ENCODE measurements at places on chromosomes 16 and 17. TPM values are rescaled to one million over a fixed set of nuclear protein-coding genes. Genes with fewer than 3 reads are reported as not detected.

DNA sequence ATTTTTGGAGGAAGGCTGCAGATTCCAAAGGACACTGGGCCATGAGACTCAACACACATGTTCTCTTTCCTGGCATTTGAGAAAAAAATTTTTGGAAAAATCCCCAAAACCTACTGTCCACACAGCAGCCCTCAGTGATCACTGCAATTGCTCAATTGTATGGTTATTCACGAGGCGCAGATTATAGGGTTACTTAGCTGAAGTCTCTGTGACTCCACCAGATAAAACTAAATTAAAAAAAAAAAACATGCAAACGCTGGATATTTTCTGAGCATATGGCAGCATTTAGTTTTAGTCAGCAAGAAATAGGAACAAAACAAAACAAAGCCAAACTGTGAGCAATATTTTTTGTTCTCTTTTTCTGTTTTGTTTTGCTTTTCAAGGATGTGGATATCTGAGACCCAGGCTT, 83.8 kb upstream of the FAM20A start:
- DNase-seq, result no peak

PRSS36 gene
- total RNA-seq, result not detected

C16orf82 gene
- total RNA-seq, result not detected

DNA sequence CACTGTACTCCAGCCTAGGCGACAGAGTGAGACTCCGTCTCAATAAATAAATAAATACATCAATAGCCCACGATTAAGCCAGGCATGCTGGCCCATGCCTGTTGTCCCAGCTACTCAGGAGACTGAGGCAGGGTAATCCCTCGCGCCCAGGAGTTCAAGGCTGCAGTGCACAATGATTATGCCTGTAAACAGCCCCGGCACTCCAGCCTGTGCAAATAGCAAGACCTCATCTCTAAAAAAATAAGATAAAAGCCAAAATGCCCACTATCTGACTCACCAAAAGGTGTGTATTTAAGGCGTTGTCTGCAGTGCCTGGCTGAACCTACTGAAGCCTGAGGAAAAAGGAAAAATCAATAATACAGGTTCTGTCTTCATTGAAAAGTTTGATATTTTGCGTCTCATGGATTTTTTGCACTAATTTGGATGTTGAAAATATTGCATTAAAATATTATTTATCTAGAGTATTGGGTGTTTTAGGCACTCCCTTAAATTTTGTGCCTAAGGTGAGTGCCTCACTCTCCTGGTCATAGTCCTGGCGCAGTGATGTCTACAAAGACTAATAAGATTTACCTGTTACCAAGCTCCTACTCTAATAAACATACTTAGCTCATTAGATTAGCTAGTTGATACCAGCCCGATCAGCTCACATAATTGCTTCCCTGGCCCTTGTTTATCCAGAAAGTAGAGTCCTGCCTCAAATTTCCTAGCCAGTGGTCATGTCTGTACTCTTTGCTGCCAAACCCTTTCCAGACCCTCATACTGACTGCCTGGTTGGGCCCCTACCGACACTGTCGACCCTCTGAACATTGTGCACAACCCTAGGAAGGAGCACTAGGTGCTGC, 24.7 kb upstream of the TOB1 start:
- no peak for DNase-seq

NPIPB9 gene
- total RNA-seq, result 1.6 TPM

DNA sequence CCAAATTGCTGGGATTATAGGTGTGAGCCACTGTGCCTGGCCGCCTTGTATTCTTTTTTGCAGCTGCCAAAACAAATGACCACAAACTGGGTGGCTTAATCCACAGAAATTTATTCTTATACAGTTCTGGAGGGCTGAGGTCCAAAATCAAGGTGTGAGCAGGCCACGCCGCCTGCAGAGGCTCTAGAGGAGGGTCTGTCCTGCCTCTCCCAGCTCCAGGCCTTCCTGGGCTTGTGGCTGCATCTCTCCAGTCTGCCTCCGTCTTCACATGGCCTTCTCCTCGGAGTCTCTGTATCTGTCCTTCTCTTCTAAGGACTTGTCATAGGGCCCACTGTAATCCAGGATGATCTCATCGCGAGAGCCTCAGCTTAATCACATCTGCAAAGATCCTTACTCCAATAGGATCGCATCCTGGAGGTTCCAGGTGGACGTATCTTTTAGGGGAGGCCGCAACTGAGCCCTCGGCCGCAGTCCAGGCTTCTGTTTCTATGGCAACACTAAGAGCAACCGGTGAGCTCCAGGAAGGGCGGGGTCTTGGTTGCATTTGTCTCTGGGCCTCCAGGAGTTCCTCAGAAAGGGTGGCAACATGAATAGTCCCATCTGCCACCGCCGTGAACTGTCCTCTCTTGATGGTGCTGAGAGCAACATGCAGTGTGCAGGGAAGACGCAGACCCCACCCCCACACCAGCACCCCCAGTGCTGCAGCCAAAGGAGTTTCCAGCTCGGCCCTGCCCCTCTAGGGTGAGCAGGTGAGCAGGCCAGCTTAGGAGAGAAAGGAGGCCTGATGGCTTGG, 29.5 kb upstream of the CREBBP start:
- DNase-seq, result no peak

MYH10 gene
- 2.6 TPM for total RNA-seq

TMEM238L gene
- total RNA-seq, result not detected

DNA sequence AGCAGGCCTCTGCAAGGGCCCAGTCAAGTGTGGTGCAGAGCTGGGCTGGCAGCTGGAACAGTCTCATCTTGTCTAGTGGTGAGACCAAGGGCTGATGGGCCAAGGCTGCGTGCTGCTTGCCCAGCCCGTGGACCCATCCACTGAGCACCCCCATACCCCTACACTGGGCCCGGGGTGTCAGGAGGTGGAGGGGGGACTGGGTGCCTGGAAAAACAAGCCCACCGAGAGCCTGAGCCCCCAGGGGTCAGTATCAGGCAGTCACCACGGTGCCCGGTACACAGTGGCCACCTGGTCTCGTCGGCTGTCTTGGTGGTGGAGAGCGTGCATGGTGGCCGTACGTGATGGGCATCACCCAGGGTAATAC, 238.3 kb downstream of the SEC14L1 start:
- no peak for DNase-seq

GRCh38 chr17:53150101-53150698, 672.5 kb upstream of the KIF2B start:
- no peak for DNase-seq

DNA sequence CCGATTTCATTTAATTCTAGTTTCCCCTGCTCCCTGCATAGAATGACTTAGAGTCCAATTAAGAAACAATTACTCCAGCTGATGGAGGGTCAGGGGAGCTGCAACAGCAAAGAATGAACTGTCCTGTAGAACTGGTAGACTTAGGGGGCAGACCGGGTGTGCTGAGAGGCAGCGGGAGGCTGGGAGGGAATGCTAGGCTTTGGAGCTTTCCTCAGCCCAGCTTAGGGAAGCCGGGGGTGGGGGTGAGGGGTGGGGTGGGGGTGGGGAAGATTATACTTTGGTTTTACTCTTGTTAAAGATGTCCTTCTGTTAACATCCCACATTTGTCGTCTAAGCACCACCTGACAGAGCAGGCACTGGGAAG, 458.6 kb upstream of the ASIC2 start:
- no peak for DNase-seq

DNA sequence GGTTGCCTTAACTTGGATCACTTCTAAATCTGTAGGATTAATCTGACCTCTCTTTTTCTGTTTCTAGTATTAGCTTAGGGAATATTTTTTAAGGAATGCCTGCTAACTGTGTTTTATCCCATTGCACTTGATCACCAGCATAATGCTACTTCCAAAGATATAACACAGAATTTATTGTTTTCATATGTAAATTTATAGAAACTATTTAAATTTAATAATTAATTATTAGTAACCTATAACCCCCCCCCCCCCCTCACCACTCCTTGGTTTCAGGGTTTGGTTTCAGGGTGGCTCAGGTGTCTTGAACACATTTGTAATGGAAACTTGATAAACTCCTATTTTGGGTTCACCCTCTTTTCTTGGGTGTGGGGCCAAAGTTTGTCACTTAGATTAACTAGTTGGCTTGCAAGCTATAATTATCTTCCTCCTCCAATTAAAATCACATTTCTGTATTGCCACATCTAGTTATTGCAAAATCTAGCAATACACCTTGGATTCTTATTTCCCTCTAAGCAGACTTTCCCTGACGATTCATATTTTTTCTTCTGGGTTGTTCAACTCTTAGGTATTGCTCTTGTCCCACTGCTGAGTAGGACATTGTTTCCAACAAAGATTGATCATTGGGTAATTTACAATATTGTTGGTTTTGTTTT, 18.3 kb downstream of the KRT12 start:
- no peak for DNase-seq

DNA sequence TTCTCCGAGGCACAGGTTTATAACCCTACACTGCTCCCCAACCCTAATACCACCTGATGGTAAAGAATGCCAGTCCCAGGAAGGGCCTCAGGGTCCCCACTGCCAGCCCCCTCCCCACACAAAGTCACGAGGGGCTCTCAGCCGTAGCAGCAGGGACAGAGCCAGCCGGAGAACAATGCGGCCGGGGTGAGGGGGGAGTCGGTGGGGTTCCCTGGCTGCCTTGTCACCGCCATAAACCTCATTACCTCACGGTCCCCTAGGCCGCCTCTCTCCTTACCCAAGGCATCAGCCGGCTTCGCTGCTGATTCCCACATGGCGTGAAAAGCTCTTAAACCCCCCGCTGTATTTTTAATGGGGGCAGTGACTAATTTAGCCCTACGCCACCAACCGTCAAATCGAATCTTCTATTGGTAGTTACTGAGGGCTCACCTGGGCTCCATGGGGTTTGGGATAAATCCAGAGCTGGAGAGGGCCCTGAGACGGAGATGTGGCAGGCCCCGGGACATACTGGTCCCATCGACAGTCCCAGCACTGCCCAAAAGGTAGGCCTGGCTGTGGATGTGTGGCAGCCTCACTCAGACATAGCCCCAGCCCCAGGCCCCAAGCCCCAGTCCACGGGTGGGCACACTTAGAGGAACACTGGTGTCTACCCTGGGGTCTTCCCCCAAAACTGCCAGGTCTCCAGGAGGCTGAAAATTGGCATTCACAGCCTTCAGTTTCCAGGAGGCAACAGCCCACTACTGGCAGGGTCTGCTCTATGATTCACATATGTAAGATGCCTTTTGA, 115.3 kb downstream of the C16orf78 start:
- DNase-seq, result no peak

GRCh38 chr17:50269477-50270434, 4.5 kb upstream of the TMEM92 start:
- peak; percentile 19 for DNase-seq

GRCh38 chr17:27539152-27539551, 82.9 kb downstream of the KSR1 start:
- DNase-seq, result no peak

GLTPD2 gene
- total RNA-seq, result not detected

CCL16 gene
- total RNA-seq, result not detected

DNA sequence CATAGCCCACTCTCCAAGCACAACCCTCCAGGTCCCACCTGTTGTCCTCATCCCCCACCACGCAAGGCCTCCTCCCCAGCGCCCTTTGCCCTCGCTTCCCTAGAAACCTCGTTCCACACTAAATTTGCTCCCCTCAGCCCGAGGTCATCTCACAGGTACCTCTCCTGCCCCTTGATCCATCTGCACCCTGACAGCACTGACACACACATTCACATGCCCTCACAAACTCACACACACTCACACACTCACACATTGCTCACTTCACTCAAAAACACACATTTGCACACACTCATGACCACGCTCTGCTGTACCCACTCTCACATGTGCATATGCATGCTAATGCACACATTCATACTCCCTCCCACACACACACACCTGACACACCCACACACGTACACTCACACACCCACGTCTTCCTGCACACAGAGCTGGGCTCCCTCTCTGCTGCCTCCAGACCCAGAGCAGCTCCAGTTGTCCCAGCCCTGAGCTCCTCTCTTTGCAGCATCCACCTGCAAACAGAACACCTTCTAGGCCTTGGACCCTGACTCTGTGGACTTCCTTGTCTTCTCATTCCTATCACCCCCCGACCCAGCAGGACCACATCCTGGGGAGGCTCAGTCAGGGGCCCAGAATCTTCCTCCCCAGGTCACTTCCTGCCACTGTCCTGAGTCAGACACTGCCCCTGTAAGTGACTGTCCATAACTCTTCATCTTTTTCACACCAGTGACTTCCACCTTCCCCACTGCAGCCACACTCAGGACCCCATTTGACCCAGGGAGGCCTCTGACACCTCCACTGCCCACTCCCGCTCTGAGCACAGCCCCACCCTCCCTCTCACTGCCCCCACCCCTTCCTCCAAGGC, 4.9 kb downstream of the ASGR2 start:
- no peak for DNase-seq

DNA sequence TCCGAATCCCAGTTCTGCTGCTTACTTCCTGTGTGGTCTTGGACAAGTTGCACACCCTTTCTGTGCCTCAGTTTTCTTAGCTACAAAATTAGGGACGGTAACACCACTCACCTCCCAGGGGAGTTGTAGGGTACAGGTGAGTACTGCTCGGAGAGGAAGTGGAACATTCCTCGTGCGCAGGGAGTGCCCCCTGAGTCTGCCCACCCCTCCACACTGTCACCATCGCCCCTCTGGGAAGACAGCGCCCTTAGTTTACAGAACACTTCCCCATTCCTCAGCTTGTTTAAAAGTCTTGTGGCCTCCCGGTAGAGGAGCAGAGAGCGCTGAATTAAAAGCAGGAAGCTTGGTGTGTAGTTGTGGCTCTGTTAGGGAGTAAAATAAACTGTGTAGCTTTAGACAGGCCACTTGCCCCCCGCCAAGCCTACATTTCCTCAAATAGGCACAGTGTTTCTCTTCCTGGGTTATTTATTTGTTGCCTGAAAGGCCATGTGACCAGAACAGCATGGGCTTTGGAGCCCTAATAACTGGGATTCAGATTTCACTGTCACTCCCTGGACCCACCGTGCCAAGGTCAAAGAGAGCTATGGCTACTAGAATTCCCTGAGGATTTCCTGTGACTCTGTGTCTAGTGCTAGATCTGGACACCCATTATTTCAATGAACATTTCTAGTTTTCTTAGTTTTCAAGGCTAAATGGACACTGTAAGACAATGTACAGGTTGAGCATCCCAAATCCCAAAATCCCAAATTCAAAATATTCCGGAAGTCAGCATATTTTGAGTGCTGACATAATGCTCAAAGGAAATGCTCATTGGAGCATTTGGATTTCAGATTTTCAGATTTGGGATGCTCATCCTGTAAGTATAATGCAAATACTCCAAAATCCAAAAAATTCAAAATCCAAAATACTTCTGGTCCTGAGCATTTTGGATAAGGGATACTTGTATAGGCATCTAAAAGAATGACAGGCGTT, 372.5 kb downstream of the SNX29 start:
- no peak for DNase-seq

GRCh38 chr17:81646869-81647600, 9.3 kb downstream of the PDE6G start:
- DNase-seq, result no peak

GRCh38 chr16:6081320-6081976, 983.9 kb upstream of the EEF2KMT start:
- DNase-seq, result no peak

GRCh38 chr17:71302721-71303549, 817.9 kb upstream of the SOX9 start:
- no peak for DNase-seq

IGSF6 gene
- total RNA-seq, result 0.85 TPM
